Fibroblast of the conjunctiva (primary cell): ENCODE measurements at places on chromosomes 4 and X.

DNA sequence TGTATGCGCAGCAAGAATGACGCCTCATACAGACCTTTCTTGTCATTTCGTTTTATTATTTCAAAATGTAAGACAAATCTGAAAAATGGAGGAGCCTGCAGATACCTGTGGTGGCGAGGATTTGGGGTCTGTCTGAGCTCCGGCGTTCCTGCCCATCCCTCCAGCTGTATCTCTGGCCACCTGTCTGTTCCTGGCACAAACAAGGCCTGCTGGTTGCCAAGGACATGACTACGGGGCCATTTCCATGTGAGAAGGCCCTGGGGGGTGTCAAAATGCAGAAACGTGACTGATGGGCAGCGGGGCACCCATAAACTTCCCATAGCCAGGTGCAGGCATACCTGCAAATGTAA, 591 bp upstream of the TSPAN7 start:
- no peak for DNase-seq

- DNase-seq = no peak
Measured at GRCh38 chrX:74351760-74352159, 47.8 kb downstream of the ZCCHC13 start.

DNA sequence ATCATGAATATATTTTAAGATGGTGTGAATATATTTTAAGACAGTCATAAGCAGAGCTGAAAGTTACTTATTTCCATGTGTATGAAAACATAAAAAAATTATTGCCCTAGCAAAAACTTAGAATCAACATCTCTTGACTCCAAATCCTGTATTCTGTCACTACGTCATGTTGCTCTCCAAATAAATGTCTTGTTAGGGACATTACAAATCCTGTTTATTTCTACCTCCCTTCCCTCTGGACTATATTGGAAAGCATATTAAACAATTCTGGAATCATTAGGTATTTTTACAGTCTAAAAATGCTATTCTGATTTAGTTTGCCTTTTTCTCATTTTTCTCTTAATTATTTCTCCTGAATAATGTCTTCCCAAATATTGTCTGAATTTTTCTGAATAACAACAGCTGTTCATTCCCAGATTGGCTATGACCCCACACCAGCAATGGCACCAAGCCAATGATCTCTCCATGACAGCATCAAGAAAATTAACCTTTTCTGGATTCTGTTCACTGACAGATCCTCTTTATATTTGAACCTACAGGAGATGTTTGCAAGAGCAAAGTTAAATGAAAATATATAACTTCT, 523.1 kb downstream of the IQCM start:
- DNase-seq = no peak

DNA sequence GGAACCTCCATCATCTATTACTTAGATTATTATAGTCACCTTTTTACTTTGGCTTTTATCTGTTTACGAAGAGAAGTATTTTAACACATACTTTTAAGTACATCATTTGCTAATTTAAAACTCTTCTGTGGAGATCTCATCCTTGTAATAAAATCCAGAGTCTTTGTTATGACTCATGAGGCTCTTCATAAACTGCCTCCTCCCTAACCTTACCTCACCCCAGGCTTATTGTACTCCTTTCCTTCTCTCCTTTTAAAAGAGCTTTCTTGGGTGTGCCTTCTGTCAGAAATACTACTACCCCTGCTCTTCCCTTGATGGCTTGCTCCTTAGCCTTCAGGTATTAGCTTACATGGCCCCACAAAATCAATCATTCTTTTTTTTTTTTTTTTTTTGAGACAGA, 6.6 kb downstream of the ARL9 start:
- DNase-seq = no peak

DNA sequence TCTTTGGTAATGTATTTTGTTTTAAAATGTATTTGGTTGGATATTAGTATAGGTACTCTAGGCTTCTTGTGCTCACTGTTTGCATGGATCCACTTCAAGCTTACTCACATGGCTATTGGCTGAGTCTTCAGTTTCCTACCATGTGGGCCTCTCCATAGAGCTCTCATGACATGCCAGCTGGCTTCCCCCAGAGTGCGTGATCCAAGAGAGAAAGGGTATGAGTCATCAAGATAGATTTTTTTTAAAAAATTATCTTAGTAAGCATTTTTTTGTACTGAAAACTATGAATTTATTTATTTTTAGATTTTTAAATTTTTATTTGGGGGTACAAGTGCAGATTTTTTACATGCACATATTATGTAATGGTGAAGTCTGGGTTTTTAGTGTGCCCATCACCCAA, 219.1 kb upstream of the AMOT start:
- peak; percentile 8 for DNase-seq

DNA sequence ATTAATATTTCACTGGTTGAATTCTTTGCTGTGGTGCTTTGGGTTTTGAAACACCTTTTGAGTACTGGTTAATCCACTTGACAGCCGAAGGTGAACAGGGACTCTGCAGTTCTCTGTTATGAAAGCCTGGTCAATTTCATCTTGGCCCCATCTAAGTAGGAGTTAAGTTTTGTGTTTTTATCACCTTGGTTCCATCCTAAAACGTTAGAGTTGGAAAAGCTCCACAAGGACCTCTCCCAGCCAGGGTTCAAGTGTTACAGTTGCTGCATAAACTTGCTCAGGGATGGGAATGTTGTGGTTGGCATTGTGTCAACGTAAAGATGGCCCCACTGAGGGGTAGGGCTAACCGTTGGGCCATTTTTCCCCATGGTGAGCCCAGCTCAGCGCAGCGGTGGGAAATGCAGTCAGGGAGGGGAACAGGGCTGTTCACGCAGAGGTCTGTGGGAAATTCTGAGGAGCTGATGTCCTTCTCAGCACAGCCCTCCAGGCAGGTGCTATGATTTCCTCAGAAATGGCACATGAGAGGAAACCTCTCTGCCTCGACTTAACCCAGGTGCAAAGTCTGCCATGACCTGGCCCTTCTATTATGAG, 188.7 kb downstream of the STIM2 start:
- DNase-seq = no peak

GRCh38 chrX:40550066-40550465, 30.7 kb upstream of the ATP6AP2 start:
- no peak for DNase-seq

DNA sequence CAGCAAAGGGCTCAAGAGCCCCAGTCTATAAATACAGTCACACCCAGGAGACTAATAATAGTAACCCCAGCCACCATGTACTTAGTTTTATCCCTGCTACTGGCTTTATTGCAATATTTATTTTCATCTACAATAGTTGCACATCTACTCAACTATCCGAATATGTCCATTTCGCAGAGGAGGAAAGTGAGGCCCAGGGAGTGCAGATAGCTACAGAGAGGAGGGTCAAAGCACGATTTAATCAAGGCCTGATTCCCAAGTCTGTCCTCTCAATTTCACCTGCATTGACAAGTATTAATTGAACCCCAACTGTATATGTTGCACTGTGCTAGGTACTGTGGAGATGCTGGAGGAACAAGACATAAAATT, 4.0 kb upstream of the PLP2 start:
- no peak for DNase-seq

- DNase-seq = no peak
Measured at GRCh38 chr4:58214376-58214775, 1104.2 kb upstream of the IGFBP7 start.

- no peak for DNase-seq
Measured at GRCh38 chr4:74423104-74423503, 21.8 kb upstream of the AREG start.

DNA sequence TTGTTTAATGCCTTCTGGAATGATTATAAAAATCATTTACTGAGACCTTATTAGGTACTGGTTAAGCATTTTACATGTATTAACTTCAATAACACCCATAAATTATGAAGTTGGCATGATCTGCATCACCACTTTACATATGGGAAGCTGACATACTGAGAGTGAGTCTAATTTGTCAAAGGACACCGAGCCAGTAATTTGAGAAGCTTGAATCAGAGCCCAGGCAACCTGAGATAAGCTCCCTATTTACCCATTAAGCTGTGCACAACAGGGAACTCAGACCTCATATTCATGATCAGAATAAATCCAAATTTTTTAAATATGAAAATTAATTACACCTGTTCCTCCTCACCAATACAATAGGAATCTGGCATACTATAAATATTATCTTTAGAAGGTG, 247.9 kb upstream of the EPHA5 start:
- DNase-seq = no peak

- no peak for DNase-seq
Measured at GRCh38 chrX:72126048-72126415, 5.7 kb downstream of the RTL5 start.

DNA sequence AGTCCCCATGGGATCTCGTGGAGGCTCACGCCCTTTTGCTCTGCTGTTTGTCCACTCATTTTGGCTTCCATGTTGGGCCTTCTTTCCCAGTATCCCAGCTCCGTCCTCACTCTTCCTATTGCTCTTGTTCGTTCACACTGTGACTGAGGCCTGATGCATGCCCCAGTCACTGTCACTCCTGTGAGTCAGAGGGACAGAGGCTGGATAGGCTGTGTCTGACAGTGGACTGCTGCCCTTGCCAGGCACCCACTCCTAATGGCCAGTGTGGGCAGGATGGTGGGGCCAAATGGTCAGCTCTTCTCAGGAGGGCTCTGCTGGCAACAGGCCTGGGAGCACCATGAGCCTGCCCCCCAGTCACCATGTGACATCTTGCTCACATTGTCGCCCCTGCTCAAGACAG, 40.0 kb downstream of the HADH start:
- DNase-seq = no peak

DNA sequence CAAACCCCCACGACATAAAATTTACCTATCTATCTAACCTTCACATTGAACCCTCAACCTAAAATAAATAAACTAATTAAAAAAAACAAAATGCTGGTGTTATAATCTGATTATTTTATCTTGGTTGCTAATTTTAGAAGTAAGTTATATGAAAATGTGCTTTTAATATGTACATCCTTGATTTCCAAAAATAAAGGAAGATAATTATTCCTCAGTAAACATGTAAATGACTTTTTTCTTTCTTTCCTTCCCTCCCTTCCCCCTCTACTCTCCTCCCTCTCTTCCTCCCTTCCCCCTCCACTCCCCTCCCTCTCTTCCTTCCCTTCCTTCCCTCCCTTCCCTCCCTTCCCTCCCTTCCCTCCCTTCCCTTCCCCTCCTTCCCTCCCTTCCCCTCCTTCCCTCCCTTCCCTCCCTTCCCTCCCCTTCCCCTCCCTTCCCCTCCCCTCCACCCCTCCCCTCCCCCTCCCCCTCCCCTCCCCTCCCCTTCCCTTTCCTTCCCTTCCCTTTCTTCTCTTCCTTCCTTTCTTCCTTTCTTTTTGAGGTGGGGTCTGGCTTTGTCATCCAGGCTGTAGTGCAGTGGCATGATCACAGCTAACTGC, 180.0 kb upstream of the GIMD1 start:
- DNase-seq = no peak

- no peak for DNase-seq
Measured at GRCh38 chrX:96564595-96564994, 120.0 kb upstream of the DIAPH2 start.

- no peak for DNase-seq
Measured at GRCh38 chr4:54879576-54879975, 221.8 kb downstream of the KIT start.

- no peak for DNase-seq
Measured at GRCh38 chr4:156983366-156983765, 11.8 kb upstream of the PDGFC start.

- DNase-seq = no peak
Measured at GRCh38 chr4:53494851-53495250, 96.4 kb downstream of the LNX1 start.

- DNase-seq = no peak
Measured at GRCh38 chr4:38600575-38600974, 63.4 kb upstream of the KLF3 start.

DNA sequence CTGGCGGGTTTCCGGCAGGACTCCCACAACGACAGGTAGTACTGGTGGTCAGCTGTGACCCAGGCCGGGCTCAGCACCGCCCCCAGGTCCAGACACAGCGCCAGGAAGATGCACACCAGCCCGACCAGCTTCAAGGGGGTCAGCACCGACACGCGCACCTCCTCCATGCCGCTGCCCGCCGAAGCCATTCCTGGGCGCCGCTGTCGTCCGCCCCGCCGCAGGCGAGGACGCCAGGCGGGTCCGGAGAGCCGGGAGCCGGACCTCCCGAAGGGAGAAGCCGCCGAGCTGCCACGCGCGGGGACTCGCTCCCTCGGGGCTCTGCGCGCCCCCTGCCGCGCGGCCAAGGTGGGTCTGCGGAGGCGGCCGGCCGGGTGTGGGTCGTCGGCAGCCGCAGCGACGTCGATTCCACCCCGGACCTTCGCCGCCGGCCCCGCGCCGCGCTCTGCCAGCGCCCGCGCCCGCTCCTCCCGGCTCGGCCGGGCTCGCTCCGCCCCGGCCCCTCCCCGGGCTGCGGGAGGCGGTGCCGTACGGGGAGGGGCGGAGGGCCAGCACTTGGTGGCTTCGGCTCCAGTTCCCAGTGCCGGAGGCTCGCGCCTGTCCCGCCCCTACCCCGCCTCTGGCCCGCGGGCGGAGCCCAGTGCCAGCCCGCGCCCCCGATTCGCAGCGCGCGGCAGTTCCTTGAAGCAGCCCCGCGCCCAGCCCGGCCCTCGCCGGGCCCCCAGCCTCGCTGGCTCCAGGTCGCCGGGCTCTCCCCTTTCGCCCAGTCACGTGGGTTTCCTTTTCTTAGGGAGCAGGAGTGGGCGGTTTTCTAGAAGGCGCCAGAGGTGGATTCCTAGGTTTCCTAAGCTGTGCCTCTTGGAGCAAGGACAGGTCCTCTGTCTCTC, at the start of gene TMEM47:
TSS of gene TMEM47 (minus strand) at position 444 of the 884 bp plus-strand sequence. CDS start at position 188, 256 bp downstream.
- DNase-seq = peak; percentile 58

- DNase-seq = peak; percentile 61
Measured at GRCh38 chr4:147160908-147161513, 215.3 kb upstream of the TTC29 start.

GRCh38 chr4:48633657-48634056, 143.6 kb downstream of the ZAR1 start:
- no peak for DNase-seq

GRCh38 chr4:153748378-153748777, 11.4 kb downstream of the RNF175 start:
- DNase-seq = peak; percentile 38

GRCh38 chr4:185119927-185120630, 23.0 kb upstream of the SLC25A4 start:
- DNase-seq = no peak

GRCh38 chr4:83209419-83209818, 75.2 kb downstream of the COQ2 start:
- DNase-seq = no peak

GRCh38 chrX:13763489-13763888, 28.9 kb downstream of the OFD1 start:
- no peak for DNase-seq

GRCh38 chrX:78555401-78555980, 103.6 kb downstream of the RTL3 start:
- no peak for DNase-seq

DNA sequence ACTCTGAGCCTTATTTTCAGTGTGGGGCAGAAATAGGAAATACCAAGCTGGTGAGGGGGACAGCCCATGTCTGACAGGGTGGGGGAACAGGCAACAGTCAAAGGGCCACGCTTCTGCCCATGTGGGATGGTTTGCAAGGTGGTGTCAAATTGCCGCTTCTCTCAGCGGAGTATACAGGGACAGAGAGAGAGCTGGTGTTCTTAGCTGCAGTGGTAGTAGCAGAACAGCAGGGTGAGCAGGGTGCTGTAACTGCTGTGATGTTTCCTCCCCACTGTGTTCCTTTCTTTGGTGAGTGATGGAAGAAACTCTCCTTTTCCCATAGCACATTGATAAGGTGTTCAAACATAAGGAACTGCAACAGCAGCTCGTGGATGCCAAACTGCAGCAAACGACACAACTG, 37.9 kb downstream of the RBBP7 start:
- no peak for DNase-seq

- no peak for DNase-seq
Measured at GRCh38 chrX:71917621-71918343, 7.1 kb downstream of the NHSL2 start.

GRCh38 chr4:103422467-103423219, 224.5 kb upstream of the CENPE start:
- DNase-seq = no peak

- DNase-seq = no peak
Measured at GRCh38 chrX:153818571-153819383, 11.6 kb downstream of the PDZD4 start.
